ENCODE measurements at places on chromosomes 7 and 10.

DNA sequence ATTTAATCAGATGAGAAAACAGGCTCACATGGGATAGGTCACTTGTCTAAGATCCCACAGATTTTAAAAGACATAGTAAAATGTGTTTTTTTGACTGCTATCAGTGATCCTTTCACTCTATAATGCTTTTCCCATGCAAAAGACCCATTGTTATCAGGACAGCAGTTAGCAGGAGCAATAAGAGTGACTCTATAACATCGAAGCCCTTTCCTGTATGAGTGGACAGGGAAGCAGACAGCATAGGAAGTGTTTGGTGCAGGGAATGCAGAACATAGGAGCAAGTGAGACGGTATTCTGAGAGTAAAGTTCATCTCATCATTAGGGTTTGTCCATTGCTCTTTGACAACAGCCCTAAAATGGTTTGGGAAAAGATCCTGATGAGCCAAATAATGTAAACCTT is 68.5 kb downstream of the SLC25A13 start:
- DNase-seq: no peak

DNA sequence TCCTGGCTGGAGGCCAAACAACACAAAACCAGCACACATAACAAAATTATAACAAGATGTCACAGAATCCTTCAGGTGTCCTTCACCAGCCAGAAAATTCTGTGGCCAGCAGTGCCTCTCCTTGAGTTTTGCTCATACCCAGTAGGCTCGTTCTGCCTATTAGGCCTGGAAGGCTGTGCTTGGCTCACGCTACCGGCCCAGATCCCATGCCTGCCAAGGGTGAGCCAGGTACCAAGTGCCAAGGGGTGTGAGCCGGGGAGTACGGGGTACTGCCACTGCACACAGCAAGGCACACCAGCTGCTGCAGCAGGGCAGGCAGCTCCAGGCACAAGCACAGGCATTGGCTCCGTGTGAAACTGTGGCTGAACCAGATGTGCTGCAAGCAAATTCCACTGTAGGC is 1562.0 kb downstream of the REEP3 start:
- no peak for DNase-seq

GRCh38 chr7:151123822-151124464 is 37.7 kb downstream of the AGAP3 start:
- DNase-seq: peak; percentile 83

GRCh38 chr10:60573336-60573735 is 183.7 kb upstream of the ANK3 start:
- DNase-seq: no peak

- no peak for DNase-seq
Observed at GRCh38 chr7:157397036-157397720, 60.4 kb downstream of the DNAJB6 start.

DNA sequence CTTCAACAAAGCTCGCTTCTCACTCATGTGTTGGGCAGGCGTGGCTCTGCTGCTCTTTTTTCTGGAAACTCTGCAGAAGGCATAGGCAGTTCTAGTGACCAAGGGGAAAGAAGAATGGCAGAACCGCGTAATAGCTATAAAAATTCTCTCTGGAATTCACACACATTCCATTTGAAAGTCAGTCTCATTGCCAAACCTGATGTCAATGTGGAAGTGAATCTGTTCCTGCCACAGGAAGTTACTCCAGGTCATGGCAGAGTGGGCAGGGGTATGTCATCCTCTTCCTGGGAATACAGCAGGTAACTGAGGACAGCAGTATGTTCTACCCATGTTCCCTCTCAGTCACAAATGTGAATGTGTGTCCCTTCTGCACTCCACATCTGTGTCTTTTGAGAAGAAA is 8.2 kb upstream of the PAXIP1 start:
- DNase-seq: no peak

Data from RPMI8226 (cell line).